ENCODE measurements at places on chromosomes 3 and 15.

DNA sequence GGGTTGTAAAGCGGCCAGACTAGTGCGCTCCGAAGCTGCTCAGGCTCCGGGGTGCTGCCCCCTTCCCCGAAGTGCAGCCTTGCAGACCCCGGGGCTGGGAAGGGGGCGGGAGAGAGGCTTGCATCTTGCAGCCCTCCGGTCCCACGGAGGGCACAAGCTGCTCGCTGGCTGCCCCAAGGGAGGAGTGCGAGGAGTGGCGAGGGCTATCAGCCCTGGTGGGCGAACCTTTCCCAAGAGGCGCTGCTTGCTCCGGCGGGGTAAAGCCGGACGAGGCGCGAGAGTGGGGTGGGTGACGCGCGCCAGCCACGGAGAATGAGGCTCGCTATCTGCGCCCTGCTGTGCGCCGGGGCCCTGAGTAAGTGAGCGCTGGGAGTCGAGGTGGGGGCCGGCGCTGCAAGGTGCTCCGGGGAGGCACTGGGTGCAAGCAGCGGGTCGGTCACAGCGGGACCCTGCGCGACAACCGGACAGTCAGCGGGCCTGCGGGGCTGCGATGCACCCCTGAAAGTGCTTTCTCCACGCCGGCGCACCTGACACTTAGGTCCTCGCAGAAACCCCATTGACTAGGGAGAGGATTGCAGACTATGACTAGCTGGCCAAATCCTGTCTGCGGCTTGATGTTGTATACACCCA is 12.7 kb upstream of the TOPBP1 start:
- DNase-seq = no peak

DNA sequence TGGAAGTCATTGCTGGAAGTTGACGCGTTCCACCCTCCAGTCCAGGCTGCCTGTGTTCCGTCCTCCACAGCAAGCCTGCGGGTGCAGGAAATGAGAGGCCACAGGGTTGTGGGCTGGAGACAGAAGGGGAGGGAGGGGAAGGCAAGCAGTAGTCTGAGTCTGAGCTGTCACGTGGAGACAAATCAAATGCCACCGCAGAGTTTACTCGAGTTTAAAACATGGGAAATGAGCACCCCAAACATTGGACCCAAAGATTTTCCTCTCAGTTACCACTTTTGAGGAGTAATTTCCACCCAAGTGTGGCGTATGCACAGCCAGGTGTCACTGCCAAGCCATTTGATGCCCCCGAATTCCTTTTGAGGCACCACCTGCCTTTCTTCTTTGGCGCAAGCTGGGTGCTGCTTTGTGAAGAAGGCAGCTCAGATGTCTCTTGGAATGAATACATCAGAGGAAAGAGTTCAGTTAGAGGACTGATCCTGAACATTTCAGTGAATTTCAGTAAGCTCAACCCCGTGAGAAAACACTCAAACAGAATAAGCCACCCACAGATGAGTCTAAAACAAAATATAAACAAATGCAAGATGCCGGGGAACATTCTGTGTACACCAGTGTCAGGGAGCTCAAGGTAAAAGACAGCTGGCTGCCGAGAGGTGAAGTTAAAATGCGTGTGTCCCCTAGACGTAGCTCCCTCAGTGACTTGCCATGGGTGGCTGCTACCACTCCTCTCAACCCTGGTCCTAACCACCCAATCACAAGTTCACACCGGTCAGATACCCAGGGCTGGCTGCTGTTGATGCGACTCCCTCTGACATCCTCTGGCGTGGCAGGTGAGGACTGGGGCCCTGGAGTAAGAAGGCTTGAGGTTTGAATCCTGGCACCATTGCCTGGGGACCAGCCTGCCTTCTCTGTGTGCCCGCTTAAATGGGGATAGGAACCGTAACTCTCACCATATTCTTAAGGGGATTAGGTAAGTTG is 203.8 kb downstream of the UACA start:
- DNase-seq = peak; percentile 83

DNA sequence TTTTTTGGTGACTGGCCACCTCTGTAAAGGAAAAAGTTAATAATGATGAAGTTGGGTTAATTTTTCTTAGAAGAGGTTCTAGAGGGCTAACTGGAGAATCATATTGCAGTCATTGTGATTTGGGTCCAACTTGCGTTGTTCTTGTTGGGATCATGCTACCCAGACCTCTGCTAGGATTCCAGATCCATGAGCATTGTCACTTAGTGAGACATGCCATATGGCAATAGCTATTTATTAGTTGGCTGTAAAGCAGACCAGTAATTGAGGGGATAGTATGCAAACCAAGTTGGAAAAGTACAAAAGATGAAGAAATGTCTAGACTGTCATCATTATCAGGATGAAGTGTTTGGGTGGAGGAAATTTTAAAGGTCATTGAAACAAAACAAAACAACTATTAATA is 30.7 kb upstream of the P2RY12 start:
- DNase-seq = no peak

DNA sequence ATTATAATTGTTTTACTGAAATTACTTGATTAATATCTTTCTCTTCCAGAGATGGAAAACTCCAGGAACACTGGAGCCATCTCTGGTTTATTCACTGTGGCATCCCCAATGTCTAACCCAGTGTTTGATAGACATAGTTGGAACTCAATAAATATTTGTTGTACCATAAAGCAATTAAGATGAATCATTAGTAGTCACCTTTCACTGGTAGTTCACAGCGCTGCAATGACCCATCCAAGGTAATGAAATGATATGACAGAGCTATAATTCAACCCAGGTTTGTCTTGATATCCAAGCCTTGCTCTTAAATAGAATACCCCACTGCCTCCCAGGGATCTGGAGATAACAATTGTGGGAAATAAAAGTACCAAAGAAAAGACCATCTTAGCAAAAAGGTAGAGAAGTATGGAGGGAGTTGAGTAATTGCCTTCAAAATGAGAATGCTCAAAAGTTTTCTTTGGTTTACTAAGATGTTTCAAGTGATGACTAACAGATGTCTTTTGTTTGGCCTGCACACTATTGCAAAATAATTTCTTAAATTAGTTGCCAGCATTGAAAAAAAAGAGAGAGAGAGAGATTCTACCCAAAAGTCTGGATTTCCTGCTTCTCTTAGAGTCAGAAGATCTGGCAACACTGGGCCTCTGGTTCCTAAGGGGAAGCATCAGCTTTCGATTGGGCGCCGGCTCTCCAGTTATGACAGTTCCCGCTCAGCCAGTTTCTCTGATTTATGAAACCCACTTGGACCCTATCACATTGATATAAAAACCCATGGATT is 348.5 kb downstream of the ERC2 start:
- DNase-seq = no peak

- DNase-seq = no peak
Observed at GRCh38 chr3:114242947-114243346, 5.6 kb upstream of the ZNF80 start.

- DNase-seq = no peak
Observed at GRCh38 chr3:123535580-123535979, 49.3 kb downstream of the HACD2 start.

GRCh38 chr15:70478251-70478990 is 284.9 kb downstream of the UACA start:
- DNase-seq = no peak

- no peak for DNase-seq
Observed at GRCh38 chr15:39878406-39878785, 41.7 kb downstream of the GPR176 start.

DNA sequence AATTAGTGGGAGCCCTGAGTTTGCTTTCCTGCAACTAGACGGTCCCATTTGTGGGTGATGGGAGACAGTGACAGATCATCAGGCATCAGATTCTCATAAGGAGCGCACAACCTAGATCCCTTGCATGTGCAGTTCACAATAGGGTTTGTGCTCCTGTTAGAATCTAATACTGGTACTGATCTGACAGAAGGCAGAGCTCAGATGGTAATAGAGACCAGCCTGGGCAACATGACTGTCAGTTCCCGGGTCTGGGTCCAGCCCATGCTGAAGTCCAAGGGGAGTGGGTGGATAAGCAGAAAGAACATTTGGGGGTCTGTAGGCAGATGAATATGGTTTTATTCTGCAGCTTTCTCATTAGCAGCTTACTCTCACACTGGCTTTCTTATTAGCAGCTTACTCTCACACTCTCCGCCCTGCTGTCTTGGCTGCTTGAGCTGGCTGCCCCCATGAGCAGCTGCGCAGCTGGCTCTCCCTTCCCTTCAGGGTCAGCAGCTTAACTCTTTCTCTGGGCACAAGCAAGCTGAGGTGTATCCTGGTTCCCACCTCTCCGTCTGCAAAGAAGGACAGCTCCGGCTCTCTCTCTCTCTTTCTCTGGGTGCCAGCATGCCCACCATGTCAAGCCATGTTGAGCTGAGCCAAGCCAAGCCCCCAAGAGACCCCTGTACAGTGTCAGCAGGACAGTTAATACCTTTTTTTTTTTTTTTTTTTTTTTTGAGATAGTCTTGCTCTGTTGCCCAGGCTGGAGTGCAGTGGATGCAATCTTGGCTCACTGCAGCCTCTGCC is 46.5 kb downstream of the KLHDC8B start:
- DNase-seq = no peak

DNA sequence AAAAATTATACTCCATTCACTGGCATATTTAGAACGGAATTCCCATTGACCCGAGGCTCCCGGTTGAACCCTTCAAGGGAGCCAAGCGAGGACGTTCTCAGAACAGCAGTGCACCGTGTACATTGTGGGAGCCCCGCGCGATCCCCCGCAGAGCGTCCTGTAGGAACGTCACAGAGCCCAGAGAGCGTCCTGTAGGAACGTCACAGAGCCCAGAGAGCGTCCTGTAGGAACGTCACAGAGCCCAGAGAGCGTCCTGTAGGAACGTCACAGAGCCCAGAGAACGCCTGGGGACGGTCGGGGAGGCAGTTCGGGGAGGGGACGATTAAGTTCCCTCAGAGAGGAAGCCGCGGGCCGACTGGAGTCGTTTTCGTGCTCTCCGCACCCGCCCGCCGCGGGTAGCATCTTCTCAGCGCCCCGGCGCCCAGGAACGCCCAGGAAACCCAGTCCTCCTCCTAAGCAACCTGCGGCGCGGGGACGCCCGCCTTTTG is 506 bp upstream of the ATP1B3 start:
- DNase-seq = peak; percentile 67

DNA sequence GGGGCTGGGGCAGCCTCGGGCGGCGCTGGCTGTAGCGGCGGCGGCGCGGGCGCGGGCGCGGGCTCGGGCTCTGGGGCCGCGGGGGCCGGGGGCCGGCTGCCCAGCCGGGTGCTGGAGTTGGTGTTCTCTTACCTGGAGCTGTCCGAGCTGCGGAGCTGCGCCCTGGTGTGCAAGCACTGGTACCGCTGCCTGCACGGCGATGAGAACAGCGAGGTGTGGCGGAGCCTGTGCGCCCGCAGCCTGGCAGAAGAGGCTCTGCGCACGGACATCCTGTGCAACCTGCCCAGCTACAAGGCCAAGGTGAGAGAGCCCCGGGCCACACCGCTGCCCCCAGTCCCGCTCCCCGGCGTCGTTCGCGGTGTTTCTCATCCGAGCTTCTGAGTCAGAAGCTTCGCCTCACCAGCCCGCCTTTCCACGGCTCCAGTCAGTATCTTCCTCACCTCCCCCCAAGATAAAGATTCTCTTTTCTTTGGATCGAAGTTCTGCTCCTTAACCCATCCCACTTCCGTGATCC is 600 bp downstream of the FBXO45 start:
- peak; percentile 35 for DNase-seq

DNA sequence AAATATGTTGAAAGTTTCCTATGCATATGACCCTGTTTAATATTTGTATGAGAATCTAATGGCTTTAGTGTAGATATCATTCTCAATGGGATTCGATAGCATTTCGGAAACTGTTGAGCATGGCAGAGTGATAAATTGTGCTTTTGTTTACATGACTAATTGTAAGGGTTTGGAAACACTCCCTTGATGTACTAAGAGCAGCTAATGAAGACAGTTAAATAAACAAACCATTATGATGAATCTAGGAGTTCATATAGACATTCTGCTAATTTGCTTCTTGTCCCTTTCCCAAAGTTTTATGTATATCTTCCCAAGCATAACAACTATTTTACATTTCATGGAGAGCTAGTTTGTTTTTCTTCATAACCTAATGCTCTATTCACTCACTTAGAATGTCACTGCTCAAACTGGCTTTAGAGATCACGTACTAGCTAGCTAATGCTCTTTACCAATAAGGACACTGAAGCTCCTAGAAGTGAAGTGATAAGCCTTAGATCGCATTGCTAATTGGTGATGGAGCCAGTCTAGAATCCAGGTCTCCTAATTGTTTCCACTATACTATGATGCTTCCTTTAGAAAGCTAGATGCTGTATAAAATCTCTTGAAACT is 140.8 kb downstream of the TP63 start:
- no peak for DNase-seq

- no peak for DNase-seq
Observed at GRCh38 chr3:175989161-175989560, 1130.0 kb downstream of the NAALADL2 start.

DNA sequence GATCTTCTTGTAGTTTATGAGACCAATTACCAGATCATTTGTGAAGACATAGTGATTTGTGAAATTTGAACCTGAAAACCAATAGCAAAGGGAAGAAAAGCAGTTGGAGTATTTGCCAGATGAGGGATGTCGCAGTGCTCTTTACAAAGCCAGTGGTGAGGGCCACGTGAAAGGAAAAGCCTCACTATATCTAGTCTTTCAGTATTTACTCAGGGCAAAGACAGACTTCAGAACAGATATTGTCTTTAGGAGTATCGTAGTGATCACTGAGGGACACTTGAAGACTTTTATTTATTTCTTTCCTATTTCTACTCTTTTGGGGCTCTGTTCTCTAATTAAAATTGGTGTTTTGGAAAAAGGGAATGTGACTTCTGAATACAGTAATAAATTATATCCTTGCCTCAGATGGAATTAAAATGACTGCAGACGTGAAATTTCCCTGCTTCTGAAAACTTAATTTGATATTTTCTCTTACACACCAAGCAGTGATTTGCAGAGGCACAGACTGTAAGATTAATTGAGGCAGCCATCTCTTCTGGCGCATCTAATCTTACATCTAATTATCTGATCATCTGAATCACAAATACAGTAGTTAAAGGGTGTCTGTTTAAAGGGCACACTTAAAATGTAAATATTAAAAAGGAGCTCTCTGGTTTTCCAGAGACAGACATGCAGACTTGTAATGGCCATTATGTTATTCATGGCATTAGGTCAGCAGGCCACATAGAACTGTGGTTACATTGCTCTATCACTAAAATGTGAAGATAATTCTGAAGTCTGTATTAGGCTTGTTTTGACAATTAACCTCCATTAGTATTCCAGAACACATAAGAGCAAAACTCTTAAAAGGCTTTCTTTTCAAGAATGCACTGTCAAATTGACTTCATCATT is 193.0 kb upstream of the GOLIM4 start:
- DNase-seq = no peak

GRCh38 chr15:69225355-69226022 is 65.1 kb downstream of the GLCE start:
- DNase-seq = peak; percentile 5

GRCh38 chr3:49591615-49592014 is 37.3 kb downstream of the BSN start:
- DNase-seq = no peak

Measured in hematopoietic multipotent progenitor cell (in vitro differentiated cells).